A549 treated with RU486 at 1 μM for 4 hours (cell line): ENCODE measurements at places on chromosomes 1 and 21. TPM values are rescaled to one million over a fixed set of nuclear protein-coding genes. Genes with fewer than 3 reads are reported as not detected.

Gene ZNF683
- total RNA-seq, result not detected in 5 replicates

Gene PLA2G2C
- total RNA-seq, result not detected in 5 replicates

Gene OR2T35
- not detected in 5 replicates for total RNA-seq

Gene KCNJ15
- 0.05 to 0.22 TPM (median 0.08 TPM) in 5 replicates for total RNA-seq

Gene NR5A2
- 3.1 to 7.0 TPM (median 5.6 TPM) in 5 replicates for total RNA-seq

Gene LMOD1
- 0.05 TPM in 1 of 5 replicates, not detected in the others for total RNA-seq

Gene GUCA2B
- total RNA-seq, result 0.28 to 0.38 TPM in 2 of 5 replicates, not detected in the others

Gene CRYAA
- not detected in 5 replicates for total RNA-seq

Gene PTP4A2
- total RNA-seq, result 189 to 202 TPM (median 191 TPM) in 5 replicates

Gene F5
- total RNA-seq, result 0.03 to 0.12 TPM (median 0.10 TPM) in 5 replicates

Gene C1orf141
- total RNA-seq, result not detected in 5 replicates

Gene POFUT2
- 18.0 to 24.3 TPM (median 21.0 TPM) in 5 replicates for total RNA-seq

Gene KRTAP11-1
- total RNA-seq, result not detected in 5 replicates
